ENCODE measurements at places on chromosomes 12 and 14. TPM values are rescaled to one million over a fixed set of nuclear protein-coding genes. Genes with fewer than 3 reads are reported as not detected.

DNA sequence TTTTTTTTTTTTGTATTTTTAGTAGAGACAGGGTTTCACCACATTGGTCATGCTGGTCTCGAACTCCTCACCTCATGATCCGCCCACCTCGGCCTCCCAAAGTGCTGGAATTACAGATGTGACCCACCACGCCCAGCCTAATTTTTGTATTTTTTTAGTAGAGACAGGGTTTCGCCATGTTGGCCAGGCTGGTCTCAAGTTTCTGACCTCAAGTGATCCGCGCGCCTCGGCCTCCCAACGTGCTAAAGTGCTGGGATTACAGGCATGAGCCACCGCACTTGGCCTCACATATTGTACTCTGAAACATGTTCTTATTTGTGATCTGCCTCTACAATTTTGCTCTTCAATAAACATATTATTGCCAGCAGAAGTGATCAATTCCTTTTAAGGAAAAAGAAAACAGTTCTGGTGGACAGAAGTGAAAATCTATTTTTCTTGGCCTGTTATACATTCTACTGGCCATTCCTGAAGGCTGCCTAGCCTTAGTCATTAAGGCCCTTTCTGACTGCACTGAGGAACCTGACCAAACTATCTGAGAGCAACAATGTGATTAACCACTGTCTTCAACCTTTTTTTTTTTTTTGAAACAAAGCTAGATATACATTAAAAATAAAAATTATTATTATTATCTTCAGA lies 36.1 kb downstream of the SNX6 start:
- no peak overlapping the region for H3K4me3 ChIP-seq
- peaks cover 12% of the 10 kb centered on the region for H3K4me1 ChIP-seq
- no peaks in the 10 kb centered on the region for H3K27me3 ChIP-seq
- 0 out of 2 replicates have a peak overlapping the region, but pooled peaks have one; percentile 17 for H3K27ac ChIP-seq
- DNase-seq: peak; percentile 18
- H3K36me3 ChIP-seq: peaks cover 35% of the 10 kb centered on the region

GRCh38 chr14:89996963-89997362 lies 41.2 kb downstream of the TDP1 start:
- H3K4me1 ChIP-seq: no peaks in the 10 kb centered on the region
- H3K4me3 ChIP-seq: no peak overlapping the region
- H3K27ac ChIP-seq: no peak overlapping the region
- no peaks in the 10 kb centered on the region for H3K27me3 ChIP-seq

GRCh38 chr14:51289169-51289568 lies 49.1 kb downstream of the TMX1 start:
- H3K27me3 ChIP-seq: peaks cover 2% of the 10 kb centered on the region
- no peak overlapping the region for H3K27ac ChIP-seq
- DNase-seq: no peak
- H3K36me3 ChIP-seq: no peaks in the 10 kb centered on the region

DNA sequence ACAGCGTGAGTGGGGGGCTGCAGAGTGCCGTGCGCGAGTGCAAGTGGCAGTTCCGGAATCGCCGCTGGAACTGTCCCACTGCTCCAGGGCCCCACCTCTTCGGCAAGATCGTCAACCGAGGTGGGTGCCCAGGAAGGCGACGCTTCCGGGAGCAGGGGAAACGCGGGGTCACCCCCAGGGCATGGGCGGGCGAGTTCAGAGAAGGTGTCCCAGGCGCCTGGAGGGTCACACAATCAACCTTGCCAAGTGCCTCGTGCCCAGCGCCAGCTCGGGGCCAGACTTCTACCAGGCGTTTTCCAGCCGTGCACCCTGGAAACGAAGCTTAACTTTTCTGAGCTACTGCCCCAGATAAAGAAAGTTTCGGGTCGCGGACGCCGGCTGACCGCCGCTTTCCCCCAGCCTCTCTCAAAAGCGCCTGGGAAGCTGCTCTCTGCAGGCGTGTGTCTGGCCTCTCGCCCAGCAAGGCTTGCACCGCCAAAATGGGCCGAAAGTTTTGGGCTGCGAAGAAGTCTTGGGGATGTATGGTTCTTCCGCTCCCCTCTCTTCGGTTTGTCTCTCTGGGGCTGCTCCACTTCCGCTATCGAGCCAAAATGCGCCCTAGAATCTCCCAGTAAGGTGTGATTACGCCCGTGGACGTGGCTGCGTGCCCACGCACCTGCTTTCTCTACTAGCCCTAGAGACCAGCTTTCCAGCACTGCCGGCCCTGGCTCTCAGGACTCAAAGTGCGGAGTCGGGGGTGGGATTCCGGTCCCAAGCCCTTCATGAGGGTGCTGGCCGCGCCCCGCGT lies 1.7 kb downstream of the WNT1 start:
- peaks cover 6% of the 10 kb centered on the region for H3K36me3 ChIP-seq
- peaks cover 37% of the 10 kb centered on the region for H3K4me1 ChIP-seq
- no peak for DNase-seq
- peaks cover 67% of the 10 kb centered on the region for H3K27me3 ChIP-seq
- H3K27ac ChIP-seq: no peak overlapping the region

DNA sequence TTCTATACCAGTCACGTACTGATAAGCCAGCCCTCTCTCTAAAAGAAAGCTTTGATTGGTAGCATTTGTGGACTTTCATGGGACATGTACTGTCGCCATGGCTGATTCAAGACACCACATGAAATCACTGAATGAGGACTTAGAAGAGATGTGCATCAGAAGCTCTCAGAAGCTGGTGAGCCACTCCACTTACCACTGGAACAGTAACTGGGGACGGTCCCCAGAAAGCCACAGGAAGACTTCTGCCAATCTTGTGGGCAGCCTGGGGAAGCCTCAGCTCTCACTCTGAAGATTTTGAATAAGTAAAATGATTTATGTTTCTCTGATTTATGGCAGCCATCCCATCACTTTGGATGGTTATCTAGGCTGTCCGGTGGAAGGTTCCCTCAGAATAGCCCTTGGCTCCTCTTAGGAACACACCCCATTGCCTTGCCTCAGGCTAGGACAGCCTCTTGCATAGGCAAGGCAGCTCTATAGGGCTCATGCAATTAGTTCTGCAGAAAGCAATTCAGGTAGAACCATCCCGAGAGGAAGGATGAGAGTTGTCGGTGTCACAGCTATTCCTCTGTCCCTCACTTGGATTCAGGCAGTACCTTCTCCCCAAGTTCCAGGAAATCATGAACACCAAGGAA lies 9.8 kb downstream of the DHRS1 start:
- no peak overlapping the region for H3K4me3 ChIP-seq
- no peak overlapping the region for H3K27ac ChIP-seq
- no peak for DNase-seq
- H3K27me3 ChIP-seq: peaks cover 2% of the 10 kb centered on the region
- peaks cover 7% of the 10 kb centered on the region for H3K36me3 ChIP-seq
- peaks cover 6% of the 10 kb centered on the region for H3K4me1 ChIP-seq

DNA sequence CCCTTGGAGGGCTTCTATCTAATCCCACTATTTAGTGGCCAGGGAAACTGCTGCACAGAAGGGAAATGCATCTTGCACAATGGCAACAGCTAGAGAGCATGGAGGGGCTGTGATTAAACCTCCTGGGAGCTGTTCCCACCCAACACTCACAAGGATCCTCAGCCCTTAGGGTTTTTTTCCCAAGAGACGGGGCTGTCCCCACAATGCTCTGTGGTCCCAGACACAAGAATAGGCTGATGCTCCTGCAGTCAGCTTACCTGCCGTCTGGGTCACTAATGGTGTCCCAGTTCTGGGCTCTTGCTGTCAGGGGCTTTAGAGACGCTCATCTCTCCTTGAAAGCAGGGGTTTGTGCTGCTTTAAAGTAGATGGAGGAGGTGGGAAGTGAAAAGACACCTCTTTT lies 4.6 kb downstream of the SERPINA1 start:
- peaks cover 5% of the 10 kb centered on the region for H3K27me3 ChIP-seq
- H3K36me3 ChIP-seq: no peaks in the 10 kb centered on the region
- H3K4me3 ChIP-seq: no peak overlapping the region
- H3K27ac ChIP-seq: no peak overlapping the region
- no peaks in the 10 kb centered on the region for H3K4me1 ChIP-seq

DNA sequence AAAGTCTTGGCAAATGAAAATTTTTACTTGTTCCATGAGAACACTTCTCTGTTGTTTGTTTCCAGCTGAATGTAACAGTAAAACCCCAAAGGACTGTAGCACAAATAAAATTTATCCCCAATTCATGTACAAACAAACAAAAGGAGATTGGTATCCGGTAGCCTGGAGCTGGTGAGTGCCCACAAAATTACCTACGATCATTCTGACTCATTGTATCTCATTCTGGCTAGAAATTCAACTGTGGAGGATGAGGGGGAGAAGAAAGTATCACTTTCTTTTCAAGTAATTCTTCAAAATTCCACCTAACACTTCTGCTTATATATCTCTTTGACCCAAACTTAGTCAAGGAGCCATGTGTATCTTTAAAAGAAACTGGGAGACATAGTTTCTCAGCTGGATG lies 268.5 kb downstream of the ALG10B start:
- no peak overlapping the region for H3K27ac ChIP-seq
- H3K4me3 ChIP-seq: no peak overlapping the region
- peaks cover 3% of the 10 kb centered on the region for H3K36me3 ChIP-seq
- DNase-seq: no peak
- no peaks in the 10 kb centered on the region for H3K4me1 ChIP-seq
- no peaks in the 10 kb centered on the region for H3K27me3 ChIP-seq

DNA sequence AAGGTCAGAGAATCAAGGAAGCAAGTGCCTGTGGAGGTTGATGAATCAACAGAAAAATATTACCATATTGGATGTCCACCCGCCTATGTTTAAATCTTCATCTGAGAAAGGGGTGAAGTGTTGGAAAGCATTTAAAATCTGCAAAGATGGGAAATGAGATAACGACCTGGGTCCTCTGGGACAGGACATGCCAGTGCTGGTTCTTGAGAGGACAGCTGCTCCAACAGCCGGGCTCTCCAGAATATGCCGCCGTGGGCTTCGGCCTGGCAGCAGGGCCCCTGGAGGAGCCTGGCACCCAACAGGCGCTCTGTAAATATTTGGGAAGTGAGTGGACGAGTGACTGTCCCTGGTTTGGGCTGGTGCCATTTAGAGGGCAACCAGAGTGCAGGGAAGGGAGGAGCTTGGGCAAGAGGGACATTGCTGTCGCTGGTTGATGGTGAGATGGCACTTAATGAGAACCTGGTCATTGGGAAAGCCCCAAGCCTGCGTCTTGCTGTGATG lies 129.9 kb downstream of the KCNA5 start:
- no peak overlapping the region for H3K27ac ChIP-seq
- peaks cover 54% of the 10 kb centered on the region for H3K4me1 ChIP-seq
- H3K27me3 ChIP-seq: peaks cover 3% of the 10 kb centered on the region
- no peaks in the 10 kb centered on the region for H3K36me3 ChIP-seq

DNA sequence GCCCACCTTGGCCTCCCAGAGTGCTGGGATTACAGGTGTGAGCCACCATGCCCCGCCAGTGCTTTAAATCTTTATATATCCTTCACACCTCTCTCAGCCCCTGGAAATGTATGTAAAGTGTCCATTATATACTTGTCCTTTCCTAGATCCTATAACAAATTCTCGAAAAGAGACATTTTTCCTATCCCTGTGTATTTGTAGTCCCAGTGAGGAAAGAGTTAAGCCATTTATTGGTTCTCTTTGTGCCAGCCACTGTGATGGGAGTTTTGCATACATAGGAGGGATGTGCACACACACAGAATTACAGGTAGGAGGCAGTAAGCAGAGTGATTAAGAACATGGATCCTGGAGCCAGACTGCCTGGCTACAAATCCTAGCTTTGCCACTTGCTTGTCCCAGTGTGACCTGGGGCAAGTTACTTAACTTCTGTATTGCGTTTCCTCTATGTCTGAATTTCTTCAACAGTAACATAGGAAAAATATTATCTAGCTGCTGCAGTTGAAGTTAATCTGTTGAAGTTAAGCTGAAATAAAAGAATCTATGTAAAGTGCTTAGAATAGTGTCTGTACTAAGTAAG lies 2.1 kb upstream of the RABGGTA start:
- no peak overlapping the region for H3K4me3 ChIP-seq
- H3K27me3 ChIP-seq: peaks cover 3% of the 10 kb centered on the region
- 0 out of 2 replicates have a peak, but pooled peaks cover 4% of the 10 kb centered on the region for H3K36me3 ChIP-seq
- H3K4me1 ChIP-seq: peaks cover 38% of the 10 kb centered on the region

DNA sequence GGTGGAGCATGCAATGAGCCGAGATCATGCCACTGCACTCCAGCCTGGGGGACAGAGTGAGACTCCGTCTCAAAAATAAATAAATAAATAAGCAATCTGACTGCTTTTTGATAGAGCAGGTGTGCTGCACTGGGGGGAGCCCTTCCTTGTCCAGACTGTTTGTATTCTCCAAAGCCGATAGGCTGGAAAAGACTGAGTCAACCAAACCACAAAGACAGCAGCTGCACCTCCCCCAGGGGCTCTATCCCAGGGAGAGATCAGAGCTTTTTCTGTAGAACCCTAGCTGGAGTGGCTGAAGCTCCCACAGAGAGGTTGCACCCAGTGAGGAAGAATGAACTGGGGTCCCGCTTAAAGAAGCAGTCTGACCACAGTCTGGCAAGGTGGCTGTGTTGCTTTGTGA lies 45.8 kb upstream of the LALBA start:
- no peaks in the 10 kb centered on the region for H3K4me1 ChIP-seq
- peaks cover 8% of the 10 kb centered on the region for H3K27me3 ChIP-seq

- peaks cover 15% of the 10 kb centered on the region for H3K36me3 ChIP-seq
- peaks cover 31% of the 10 kb centered on the region for H3K4me1 ChIP-seq
- no peak overlapping the region for H3K27ac ChIP-seq
- peaks cover 5% of the 10 kb centered on the region for H3K27me3 ChIP-seq
These were observed 22.3 kb downstream of the HDAC7 start for GRCh38 chr12:47797441-47797840.

- H3K36me3 ChIP-seq: no peaks in the 10 kb centered on the region
- H3K27ac ChIP-seq: no peak within 1 kb of the TSS
- no peak for DNase-seq
- H3K4me1 ChIP-seq: no peaks in the 10 kb centered on the region
- H3K27me3 ChIP-seq: peaks cover 3% of the 10 kb centered on the region
- H3K4me3 ChIP-seq: no peak within 1 kb of the TSS
These were observed at the start of gene C14orf39 for GRCh38 chr14:60485598-60486251. TSS of gene C14orf39 (minus strand) at chr14:60486063. CDS start at chr14:60485078, 985 bp downstream.

- H3K27me3 ChIP-seq: no peaks in the 10 kb centered on the region
- no peak for DNase-seq
- H3K27ac ChIP-seq: no peak overlapping the region
- H3K4me1 ChIP-seq: no peaks in the 10 kb centered on the region
- no peak overlapping the region for H3K4me3 ChIP-seq
These were observed 51.3 kb downstream of the STX2 start for GRCh38 chr12:130787445-130788410.

GRCh38 chr12:82627799-82628198 lies 58.9 kb upstream of the TMTC2 start:
- DNase-seq: peak; percentile 29
- peaks cover 3% of the 10 kb centered on the region for H3K27me3 ChIP-seq
- H3K27ac ChIP-seq: no peak overlapping the region
- H3K4me3 ChIP-seq: no peak overlapping the region

DNA sequence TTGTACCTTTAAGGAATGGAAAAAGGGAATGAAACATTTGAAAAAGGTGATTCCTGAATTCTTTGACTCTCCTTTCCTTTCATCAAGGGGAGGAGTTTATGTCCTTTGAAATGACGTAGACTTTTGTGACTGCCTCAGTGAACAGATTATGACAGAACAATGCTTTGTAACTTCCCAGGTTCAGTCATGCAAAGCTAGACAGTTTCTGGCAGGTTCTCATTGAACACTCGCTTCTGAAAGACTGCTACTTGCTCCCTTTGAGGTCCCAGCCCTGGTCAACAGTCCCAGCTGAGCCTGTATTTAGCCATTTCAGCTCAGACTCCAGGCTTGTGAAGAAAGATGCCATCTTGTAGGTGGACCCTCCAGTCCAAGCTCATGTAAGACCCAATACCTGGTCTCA lies 1178.9 kb downstream of the BCL11B start:
- no peaks in the 10 kb centered on the region for H3K36me3 ChIP-seq
- H3K27me3 ChIP-seq: no peaks in the 10 kb centered on the region
- H3K4me1 ChIP-seq: no peaks in the 10 kb centered on the region
- no peak overlapping the region for H3K27ac ChIP-seq
- no peak overlapping the region for H3K4me3 ChIP-seq

Gene CATSPERB
- not detected for total RNA-seq

Gene SLC5A8
- not detected for total RNA-seq

Gene SLC6A13
- not detected for total RNA-seq

Gene GPR65
- 0.17 TPM for total RNA-seq

Gene CD69
- total RNA-seq: not detected

Gene MYF5
- not detected for total RNA-seq

Gene P2RX2
- total RNA-seq: not detected

Gene TRAFD1
- total RNA-seq: 23.4 TPM

Gene ZNF385A
- total RNA-seq: 6.3 TPM

All from HFFc6 (cell line).